ENCODE measurements at places on chromosomes 3 and 15.
A peak's percentile ranks its signal among the peaks of the same experiment; 100 is the strongest.

DNA sequence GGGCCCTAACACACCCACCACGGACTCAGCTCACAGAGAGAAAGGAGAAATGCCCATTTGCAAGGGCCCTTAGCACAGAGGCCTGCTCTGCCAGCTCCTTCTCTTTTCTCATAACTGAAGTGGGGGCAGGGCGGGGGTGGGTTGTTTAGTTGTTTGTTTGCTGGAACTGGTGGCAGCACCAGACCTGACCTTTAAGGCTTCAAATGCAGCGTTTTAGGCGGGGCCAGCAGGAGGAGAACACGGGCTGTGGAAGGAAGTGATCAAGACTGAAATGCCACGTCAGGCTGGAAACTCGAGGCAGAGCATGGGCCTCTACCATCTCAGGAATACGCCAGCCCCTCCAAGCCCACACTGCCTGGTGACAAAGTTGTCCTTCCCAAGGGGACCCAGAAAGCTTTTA, 9.3 kb downstream of the CACNA2D2 start:
- DNase-seq = no peak

- no peak for DNase-seq
Observed at GRCh38 chr3:120614765-120615164, 18.6 kb downstream of the NDUFB4 start.

- DNase-seq = no peak
Observed at GRCh38 chr15:99970891-99971430, 237.7 kb upstream of the LYSMD4 start.

GRCh38 chr3:196918968-196919367, 23.4 kb downstream of the NCBP2 start:
- no peak for DNase-seq

DNA sequence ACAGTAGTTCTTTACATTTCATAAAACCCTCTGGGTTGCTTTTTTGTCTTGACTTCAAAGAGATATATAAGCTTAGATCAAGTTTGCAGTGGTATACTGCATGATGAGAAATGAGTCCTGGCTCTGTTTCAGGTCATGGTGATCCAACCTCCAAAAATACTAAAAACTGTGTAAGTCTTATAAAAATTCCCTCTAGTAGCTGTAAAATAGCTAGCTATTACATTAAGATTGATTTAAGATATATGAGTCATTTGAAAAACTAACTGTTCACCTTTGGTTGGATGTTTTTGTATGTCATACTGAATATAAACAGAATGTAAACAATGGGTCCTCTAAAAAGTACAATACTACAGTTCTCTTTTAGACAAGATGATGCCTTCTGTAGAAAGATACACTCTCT, 879.2 kb downstream of the ROBO1 start:
- DNase-seq = no peak

DNA sequence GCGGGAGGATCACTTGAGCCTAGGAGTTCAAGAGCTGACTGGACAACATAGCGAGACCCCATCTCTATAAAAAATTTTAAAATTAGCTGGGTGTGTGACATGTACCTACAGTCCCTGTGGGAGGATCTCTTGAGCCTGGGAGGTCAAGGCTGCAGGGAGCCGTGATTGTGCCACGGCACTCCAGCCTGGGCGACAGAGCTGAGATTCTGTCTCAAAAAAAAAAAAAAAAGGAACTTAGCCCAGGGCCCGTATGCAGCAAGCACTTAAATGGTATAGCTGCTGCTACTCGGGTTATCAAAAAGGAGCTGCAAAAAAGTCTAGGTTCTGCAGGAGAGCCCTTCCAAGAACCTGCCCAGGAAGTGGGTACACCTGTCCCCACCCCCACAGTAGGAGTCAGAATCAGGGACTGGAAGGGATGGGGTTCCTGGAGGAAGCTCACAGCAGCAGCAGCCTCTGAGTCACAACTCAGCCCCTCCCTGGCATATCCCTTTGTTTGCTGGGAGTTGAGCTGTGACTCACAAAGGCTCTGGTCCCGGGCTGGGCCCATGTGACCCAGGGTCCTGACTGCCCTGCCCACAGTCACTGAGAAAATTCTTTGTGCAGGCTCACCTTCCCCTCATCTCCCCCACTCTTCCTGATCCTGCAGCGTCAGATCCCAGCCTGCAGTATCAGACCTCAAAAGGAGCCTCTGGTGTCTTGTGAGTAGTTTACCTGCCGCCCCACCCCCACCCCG, at the start of gene SPATA12:
Gene SPATA12, plus strand, starts transcription at position 576 of the 733 bp plus-strand sequence. CDS start 13,031 bp downstream, outside the sequence.
- peak; percentile 80 for DNase-seq

DNA sequence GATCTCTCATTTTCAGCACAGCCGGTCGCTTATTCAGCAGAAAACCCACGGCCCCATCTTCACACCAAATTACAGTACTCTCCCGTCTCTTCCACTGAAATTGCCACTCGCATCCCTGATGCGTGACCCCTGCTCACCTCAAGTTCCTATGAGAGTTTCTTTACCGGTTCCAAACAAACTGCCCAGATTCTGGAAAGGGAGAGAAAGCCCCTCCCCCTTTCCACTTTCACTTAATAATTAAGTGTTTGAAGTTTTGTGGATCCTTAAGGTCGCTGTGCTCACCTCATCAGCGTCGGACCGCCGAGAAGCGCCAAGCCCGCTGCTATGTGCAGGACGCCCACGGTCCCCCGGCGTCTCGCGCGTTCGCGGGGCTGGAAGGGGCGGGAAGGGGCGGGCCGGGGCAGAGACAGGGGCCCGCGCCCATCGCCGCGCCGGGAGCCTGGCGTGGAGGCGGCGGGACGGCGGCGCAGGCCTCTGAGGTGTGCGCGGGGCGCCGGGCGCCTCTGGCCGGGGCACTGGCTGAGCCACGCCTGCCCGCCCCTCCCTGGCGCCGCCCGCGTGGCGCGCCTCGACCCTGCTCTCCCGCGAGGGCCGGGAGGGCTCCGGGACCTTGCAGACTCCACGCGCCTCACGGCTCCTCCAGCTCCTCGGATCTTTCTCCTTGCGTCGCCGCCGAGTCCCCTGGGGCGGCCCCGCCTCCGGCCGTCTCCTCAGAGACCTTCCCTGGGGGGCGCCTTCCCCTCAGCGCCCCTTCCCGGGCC, at the start of gene GPR156:
Gene GPR156, minus strand, starts transcription at position 476 of the 761 bp plus-strand sequence. CDS start 41,124 bp downstream, outside the sequence.
- peak; percentile 55 for DNase-seq

DNA sequence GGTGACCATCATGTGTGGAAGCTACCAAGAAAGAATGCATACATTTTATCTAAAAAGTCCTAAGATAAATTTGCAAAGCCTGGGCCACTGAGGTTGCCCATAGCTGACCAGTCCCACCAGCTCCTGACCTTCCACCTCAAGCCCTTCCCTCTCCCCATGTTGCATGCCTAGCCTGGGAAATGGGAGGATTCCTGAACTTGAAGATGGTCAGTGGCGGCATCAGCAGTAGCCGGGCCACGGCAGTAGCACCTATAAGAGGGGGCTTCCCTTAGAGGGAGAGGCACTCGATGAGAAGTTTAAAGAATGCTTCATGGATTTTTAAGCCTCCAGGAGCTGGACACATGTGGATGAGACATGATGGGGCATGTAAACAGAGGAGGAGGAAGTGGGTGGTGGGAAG, 172.1 kb downstream of the KLF13 start:
- no peak for DNase-seq

DNA sequence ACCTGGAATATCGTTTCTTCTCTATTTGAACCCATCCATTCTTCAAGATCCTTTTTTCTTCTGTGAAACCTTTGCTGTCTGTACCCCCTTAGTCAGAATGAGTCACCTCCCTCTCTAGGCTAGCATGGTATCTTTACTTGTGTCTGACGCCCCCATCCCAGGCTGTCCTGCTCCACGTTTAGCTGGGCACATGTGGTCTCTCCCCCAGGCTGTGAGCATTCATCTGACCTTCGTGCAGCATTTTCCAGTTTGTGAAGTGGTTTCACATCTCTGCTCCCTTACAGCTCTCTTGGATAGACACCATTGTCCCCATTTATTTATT, 14.3 kb upstream of the TLE3 start:
- DNase-seq = no peak

DNA sequence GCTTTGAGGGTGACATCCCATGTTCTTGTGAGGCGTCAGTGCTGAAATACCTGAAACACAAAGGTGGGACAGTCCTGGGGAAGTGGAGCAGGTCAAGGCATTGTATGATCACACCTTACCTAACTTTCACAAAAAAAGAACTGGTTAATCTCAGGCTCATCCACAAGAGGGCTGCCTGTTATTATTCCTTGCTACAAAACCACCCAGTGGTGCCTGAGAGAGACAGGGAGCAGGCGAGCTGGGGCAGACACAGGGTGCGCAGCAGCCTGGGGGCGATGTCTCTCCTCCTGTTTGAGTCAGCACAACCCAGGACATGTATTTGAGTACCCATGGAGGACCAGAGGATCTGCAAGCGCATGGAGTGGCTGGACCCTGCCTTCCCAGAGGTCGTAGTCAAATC, 316.8 kb upstream of the ATP10A start:
- no peak for DNase-seq

DNA sequence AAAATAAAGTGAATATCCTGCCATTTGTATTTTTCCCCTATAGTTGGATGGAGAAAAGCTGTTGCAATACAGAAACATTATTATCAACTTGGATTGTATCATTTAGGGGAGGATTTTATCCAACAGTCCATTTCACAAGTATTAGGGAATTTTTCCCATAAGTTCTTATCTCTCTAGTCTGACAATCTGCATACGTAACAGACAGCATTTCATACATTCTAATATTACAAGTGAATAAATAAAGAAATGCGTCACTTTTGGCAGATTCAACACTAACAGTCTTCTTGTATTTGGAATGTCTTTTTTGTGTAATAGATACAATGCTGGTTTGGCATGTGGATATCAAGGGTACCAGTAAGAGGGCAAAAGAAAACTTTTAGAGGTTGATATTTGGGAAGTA, 795.3 kb upstream of the ARRDC4 start:
- DNase-seq = peak; percentile 25

GRCh38 chr3:46539443-46540005, 26.6 kb downstream of the LRRC2 start:
- DNase-seq = no peak

DNA sequence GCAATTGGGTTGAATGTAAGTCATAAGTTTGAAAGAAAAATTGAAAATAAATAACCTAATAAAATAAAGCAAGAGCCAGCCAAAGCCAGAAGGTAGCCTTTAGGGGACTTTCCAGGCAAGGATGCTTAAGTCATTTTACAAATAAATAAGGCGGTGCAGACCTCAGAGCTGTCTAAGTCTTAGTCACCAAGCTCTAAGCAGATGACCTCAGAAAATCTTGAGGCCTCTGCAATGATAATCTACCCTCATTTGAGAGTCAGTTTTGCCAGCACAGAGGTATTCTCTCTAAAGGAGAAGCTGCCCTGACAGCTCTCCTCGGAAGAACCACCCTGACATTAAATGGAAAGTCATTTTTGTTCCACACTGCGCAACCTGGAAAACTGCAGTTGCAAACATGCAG, 113.9 kb downstream of the OXNAD1 start:
- DNase-seq = no peak

- no peak for DNase-seq
Observed at GRCh38 chr3:8635631-8636030, 9.0 kb downstream of the SSUH2 start.

DNA sequence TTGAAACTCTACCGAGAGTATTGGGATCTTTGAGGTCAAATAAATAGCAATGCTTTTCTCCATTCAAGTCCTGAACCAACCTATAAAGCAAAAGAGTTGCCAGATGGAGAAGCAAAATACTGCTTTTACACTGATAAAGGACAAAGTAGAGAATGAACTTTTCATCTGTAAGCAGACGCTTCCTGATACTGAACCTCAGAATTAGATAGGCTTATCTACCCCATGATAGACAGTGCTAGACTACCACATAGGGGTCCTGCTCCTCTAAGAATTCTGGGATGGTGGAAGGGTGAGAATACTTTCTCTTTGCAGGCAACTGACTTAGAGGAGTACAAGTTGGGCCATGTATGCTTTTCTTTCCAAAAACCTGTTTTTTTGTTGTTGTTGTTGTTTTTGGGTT, 9.5 kb downstream of the SAXO2 start:
- DNase-seq = no peak

GRCh38 chr3:139988472-139989156, 53.6 kb downstream of the CLSTN2 start:
- no peak for DNase-seq

GRCh38 chr3:37680401-37680800, 181.3 kb upstream of the CTDSPL start:
- DNase-seq = peak; percentile 31

DNA sequence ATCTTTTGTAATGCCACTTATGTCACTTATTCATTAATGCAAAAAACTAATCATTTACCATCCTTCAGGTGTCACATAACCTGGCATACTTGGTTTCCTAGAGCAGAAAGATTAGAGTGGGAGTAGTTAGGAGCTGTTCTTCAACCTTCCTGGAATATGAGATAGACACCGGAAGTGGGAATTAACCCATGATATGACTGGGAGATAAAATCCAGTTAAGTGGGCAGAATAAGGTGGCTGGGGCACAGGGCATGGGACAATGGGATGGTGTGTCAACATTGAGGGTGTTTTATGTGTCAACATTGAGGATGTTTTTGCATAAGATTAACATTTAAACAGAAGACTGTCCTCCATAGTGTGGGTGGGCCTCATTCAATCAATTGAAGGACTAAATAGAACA, 94.3 kb upstream of the CBLB start:
- no peak for DNase-seq

DNA sequence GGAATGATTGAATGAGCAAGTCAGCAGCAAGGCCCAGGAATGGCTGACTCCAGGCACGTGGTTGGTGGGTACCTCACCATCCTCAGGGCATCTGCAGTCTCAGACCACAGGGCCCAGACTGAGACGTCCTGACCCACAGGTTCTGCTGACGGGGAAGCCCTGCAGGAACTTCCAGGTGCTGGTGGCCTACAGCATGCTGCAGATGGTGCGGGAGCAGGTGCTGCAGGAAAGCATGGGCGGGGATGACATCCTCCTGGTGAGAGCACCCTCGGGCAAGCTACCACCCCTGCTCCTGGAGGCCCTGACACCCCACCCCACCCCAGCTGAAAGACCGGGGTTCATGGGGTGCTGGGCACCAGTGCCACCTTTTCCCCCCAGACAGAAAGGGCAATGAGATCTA, 14.1 kb downstream of the TBC1D21 start:
- no peak for DNase-seq

DNA sequence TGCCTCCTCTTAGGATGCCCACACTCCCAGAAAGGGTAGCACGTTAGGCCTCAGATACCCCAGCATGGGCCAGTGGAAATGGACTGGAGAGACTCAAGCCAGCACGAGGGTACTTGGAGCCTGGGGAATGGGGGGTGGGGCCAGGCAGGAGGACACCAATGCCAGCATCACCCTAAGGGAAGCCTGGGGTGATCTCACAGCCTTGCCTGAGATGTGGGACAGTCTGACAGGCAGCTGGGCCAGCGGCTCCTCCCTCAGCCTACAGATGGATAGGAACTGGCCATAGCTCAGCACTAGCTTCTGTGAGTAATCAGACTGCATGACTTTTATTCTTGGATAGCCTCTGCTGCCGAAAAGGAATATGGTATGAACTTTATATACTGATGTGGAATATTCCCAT, 59.6 kb upstream of the MRPS22 start:
- no peak for DNase-seq

DNA sequence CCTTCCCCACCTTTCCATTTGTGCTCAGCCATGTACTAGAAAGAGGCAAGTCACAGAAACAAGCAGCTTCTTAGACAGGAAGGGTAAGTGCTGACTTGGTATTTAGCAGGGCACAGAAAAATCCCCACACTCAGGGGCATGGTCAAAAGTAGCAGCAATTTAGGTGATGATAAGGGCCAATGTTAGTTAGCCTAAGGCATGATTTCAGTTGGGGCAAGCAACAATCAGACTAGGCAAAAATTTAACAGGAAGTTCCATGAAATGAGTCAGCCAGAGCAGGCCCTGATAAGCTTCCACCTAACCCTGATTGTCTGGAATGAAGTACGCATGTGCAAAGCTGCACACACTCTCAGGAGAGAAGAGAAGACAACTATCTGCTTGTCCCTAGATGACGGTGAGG, 423.4 kb upstream of the UBE2E2 start:
- peak; percentile 5 for DNase-seq
